Aorta (tissue), 5 donors: ENCODE measurements at places on chromosomes 6 and 20. TPM values are rescaled to one million over a fixed set of nuclear protein-coding genes. Genes with fewer than 3 reads are reported as not detected.

MBOAT1 gene
- 2.5 TPM for polyA plus RNA-seq

UBE2V1 gene
- 54.2 TPM for polyA plus RNA-seq

RAE1 gene
- 3.6 TPM for polyA plus RNA-seq

CCN6 gene
- polyA plus RNA-seq, result not detected

OOEP gene
- 0.84 TPM for polyA plus RNA-seq

ECT2L gene
- polyA plus RNA-seq, result 2.7 TPM

SLC35D3 gene
- not detected for polyA plus RNA-seq

BEND6 gene
- polyA plus RNA-seq, result 3.1 TPM

FAM83B gene
- not detected for polyA plus RNA-seq

FABP7 gene
- polyA plus RNA-seq, result not detected

HLA-DQA1 gene
- 9.3 TPM for polyA plus RNA-seq

TENT5A gene
- polyA plus RNA-seq, result 21.7 TPM

WASF1 gene
- 3.2 TPM for polyA plus RNA-seq

RIPOR3 gene
- 0.23 TPM for polyA plus RNA-seq

SCUBE3 gene
- polyA plus RNA-seq, result 9.1 TPM

FBXL4 gene
- polyA plus RNA-seq, result 6.0 TPM

COL12A1 gene
- 43.5 TPM for polyA plus RNA-seq

DPPA5 gene
- 0.38 TPM for polyA plus RNA-seq
